ENCODE measurements at places on chromosomes 4 and X.

DNA sequence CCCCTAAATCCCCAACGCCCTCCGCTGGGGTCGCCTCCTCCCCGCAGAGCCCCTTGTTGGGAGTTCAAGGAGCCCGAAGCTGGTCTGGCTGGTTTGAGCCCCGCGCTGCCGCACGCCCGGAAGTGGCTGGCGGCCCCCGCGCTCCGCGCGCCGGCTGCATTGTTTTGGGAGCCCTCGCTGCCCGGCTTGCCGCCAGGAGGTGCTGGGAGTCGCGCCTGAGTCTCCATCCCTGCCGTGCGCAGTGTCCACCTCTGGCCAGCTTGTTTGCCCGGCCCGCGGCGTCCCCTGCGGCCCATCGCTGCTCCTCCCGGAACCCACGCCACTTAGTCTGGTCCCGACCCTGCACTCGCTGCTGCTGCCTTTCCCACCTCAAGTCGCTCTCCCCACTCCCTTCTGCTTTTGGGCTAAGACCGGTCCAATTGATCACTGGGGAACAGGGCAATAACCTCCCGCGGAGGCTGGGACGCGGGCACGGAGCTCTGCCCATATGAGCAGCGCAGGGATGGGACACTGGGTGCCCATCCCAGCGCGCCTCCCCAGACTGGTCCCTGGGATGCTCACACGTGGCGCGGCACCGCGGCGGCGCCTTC is 2.2 kb upstream of the SFRP2 start:
- no peak for DNase-seq

DNA sequence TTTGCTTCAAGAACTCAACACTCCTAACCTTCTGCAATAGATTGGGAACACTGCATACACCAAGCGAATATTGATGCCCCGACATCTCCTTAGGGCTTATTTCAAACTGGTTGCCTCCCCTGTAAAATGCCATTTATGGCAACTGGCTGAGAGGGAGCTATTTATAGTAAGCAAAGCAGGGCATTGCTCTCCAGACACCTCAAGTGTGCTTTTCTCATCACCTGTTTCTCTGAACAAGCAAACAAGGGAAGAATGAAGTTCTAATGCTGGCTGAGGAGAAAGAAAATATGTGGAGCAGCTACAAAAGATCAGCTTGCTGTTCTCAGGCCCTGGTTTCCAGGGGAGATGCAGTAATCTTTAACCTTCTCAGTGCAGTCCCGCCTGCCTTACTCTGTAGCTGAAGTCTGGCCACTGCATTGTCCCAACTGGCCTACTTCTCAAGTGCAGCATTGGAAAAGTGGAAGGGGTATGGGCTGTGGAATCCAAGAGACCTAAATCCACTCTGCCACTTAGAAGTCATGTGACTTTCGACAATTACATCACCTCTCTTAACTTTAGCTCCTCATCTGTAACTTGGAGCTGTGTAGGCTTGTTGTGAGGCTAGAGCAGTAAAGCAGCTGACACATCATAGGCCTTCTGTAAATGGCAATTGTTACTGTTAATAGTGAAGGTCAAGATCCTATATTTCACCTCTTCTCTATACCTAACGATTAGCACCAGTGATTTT is 47.9 kb upstream of the FGF13 start:
- no peak for DNase-seq

DNA sequence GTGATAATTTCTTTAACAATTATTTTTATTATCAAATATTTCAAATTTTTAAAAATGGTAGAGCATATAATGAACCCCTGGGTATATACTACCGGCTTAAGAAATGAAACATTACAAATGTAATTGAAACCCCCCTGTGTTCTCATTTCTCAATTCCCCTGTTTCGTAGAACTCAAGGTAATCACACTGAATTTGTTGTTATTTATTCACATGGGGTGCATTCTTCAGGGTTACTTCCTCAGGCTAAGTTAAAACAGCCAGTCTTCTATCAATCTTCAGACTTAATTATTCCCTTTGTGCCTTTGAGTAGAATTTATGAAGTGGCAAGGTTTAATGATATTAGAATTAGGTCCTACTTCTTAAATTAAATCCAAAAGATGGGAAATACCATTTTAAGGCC is 128.2 kb downstream of the ANAPC10 start:
- no peak for DNase-seq

GRCh38 chr4:78767350-78767749 is 8.8 kb upstream of the BMP2K start:
- DNase-seq, result no peak

GRCh38 chr4:150336676-150337412 is 245.1 kb upstream of the MAB21L2 start:
- no peak for DNase-seq

DNA sequence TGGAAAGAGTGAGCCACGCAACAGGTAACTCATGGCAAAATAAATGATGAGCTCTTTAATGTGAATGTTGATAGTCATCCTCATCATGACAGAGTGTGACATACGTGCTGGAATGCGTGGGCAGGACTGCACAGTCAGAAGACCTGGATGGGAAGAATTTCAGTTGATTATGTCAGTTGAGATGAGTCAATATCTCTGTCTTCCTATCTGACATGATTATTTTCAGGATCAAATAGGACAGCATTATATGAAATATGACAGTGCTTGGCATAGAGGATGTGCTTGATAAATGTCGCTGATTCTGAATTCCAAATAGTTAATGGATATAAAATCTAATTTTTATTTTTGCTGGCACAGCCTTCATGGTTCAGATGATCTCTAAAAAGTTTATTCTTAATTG is 95.1 kb downstream of the IL15 start:
- no peak for DNase-seq

DNA sequence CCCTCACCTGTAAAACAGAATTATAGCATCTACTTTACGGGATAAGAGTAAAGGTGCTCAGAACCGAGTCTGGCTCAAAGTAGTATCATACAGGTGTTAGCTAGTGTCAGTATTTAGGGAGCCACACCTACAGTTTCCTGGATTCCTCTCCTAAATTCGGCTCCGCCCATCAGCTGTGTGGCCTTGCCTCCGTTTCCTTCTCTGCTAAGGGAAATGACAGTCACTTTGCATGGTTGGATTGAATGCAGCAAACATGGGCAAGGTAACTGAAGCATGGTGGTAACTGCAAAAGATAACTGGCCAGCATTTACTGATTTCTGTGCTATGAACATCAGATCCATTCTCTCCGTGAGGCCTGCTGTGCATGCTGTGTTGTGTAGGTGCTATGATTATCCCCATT is 2.8 kb downstream of the PPP1R3F start:
- DNase-seq, result no peak

DNA sequence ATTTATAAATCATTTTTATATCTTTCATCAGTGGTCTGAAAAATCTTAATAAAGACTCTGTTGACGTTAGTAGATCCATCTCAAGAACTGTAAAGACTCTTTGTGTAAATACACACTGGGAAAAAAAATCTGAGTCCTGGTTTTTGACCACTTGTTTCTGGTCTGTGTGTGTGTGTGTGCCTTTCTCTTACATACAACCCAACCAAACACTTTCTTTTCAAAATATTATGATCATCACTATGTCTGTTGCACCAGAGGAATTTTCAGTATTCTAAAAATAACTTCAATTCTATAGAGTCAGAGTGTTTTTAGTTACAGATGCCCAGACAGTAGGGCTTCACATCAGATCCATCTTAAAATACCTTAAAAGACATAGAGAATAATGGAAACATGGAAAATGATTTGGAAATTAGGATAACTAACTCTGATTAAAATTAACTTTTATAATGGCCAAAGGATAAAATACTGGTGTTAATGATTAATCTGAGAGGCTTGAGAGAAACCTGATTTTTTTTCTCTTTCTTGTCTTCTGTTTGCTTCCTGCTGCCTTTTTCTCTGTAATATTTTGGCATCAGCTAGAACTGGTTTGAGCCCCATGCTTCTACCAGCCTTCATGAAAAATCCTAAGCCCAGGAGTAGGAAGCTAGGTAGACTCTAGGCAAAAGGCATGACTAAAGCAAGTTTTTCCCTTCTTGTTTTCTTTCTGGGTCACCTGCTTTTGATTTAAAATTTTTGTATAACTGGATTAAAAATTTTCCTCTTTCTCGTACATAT is 99.7 kb downstream of the ATXN3L start:
- no peak for DNase-seq

DNA sequence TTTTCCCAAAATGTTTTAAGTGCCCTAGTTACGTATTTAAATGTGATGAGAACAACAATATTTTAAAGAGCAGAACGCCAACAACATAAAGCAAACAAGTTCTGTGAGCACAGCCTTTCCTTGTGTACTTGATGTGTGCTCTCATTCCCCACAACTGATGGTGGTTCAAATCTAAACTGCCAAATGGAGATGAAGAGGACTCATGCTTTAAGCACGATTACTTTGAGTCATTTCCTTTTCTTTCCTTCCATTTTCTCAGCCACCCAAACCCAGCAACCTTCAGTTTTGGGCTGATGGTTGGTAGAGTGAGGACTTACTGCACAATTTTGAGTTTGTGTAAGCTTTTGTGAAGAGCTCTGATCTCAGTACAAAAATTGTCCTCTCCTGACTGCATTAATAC is 1.7 kb downstream of the NSD2 start:
- DNase-seq, result no peak

DNA sequence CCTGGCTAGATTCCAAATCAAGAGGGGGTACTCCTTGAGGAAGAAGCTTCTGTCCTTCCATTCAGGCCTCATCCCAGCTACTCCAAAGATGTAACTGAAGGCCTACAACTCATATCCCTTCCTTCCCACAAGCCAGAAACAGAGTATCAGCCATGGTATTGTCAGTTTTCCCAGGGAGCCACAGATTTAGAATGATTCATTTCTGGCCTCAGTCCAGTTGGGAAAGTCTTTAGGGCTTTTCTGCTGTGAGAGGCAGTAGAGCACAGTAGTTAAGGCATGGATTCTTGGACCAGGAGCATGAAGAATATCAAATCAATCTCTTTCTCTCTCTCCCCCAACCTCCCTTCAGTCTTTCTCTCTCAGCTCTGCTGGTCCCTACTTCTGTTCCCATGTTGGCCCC is 505.0 kb downstream of the BCOR start:
- DNase-seq, result no peak

DNA sequence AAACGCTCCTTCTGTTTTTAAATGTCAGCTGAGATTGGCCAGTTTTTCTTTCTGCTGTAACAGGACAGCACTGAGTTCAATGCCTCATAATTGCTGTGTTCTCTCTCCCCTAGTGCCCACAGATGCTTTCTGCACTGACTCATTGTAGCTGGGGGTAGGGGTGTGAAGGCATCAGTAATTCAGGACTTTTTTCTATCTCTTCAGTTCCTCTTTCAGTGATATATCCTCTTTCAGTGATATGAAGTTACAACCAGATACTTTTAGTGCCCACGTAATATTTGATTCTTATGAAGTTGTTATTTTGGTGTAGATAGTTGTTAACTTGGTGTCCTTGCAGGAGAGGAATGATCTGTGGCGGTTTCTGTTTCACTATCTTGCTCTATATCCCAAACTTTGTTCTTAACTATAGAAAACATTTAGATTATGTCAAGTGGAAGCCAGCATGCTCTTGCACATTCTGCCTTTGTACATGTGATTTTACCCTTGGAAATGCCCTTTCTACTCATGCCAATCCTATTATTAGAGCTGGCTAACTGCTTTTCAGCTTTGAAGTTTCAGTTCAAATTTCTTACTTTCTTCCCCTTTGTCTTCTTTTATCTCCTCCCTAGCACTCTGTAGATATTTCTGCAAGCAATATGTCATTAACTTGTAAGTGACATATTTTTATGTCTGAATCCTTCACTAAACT is 1258.4 kb downstream of the FAM133A start:
- no peak for DNase-seq

- DNase-seq, result no peak
These were observed 187.0 kb downstream of the NLGN4X start for GRCh38 chrX:6041630-6042029.

- no peak for DNase-seq
These were observed 93.8 kb downstream of the INPP4B start for GRCh38 chr4:142752202-142752786.

DNA sequence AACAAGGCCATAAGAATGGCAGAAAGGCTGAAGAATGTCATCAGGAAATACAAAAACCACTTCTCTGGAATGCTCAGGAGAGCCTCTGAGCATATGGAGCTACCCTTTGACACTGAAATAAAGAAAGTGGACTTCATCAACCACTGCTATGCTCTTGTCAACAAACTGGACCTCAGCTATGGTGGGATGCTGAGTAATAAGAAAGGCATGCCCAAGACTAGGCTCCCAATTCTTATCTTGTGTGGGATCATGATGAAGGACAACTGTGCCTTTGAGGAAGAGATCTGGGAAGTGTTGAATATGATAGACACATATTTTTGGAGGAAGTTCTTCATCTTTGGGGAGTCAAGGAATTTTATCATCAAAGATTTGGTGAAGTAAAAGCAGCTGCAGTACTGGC is 86.9 kb upstream of the MAGEB16 start:
- DNase-seq, result no peak

GRCh38 chr4:185881430-185881829 is 69.4 kb upstream of the SORBS2 start:
- no peak for DNase-seq

DNA sequence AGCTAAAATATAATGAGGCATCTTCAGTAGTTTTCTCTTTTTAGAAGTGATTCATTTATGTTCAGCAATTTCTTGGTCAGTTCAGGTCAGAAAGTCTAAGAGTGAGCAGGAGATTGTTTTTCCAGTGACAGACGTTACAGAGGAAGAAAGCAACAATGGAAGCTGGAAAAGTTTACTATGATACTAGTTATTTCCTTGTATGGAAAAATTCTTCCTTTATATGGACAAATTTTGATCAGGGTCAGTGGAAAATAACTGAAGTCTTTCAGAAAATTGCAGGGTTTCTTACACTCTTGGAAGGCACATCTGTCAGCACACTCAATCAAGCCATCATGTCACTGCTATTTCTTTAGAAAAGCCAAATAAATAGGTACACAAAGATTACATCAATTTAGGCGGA is 1120.7 kb downstream of the FAT4 start:
- no peak for DNase-seq

DNA sequence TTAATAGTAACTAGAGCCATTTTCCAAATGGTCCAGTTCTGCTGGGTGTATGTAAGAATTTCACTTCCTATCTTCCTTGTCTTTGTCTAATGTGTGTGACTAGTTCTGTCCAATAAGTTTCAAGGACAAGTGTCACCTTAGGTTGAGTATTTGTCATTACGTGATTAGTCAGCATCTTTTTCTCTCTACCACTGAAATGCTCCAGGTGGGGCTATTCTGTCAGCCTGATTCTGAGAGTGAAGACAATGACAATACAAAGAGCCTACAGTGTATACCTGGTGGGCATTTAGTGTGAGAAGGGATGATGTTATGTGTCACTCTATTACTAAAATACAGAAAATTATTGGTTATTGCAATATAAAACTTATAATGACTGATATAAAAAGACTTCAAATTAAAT is 876.3 kb downstream of the C4orf33 start:
- no peak for DNase-seq

DNA sequence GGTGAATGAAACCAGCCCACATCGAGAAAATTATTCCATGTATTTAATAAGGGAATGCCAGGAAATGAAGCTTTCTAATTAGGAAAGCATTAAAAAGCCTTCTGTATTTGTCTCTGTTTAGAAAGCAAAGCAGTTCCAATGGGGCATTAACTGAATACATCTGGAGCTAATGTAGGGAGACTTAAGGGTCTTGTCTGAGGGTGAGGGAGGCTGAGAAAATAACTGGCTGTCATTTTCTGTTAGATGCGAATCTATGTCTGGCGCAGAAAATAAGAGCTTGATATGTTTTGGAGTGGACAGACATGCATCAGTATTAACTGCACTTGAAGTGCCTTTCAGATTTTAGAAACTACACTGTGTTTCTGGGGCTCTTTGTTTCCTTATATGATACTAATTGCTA is 111.3 kb downstream of the KLHL8 start:
- DNase-seq, result no peak
